ENCODE measurements at places on chromosomes 16 and 17.

DNA sequence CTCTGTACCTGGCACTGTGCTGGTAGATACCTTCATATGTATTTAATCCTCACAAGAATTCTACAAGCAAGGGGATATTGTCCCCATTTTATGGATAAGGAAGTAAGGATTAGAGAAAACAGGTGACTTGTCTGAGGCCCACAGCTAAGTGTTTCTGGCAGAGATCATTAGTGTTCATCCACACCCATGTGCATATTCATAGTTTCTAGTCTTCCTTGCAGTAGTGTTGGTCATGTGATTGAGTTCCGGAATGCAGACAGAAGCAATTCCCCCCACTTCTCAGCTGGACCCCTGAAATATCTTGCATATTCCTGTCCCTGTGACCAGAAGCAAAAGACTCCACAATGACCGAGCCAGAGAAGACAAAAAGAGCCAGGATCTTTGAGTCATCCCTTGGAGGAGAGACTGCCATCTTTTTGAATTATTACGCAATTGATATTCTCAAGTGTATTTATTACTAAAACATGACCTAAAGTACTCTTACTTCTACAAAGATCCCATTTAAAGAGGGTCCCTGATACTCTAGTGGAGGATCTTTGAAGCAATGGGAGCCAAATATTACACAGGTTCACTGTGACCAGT, 43.4 kb downstream of the SOX9 start:
- no peak for DNase-seq

DNA sequence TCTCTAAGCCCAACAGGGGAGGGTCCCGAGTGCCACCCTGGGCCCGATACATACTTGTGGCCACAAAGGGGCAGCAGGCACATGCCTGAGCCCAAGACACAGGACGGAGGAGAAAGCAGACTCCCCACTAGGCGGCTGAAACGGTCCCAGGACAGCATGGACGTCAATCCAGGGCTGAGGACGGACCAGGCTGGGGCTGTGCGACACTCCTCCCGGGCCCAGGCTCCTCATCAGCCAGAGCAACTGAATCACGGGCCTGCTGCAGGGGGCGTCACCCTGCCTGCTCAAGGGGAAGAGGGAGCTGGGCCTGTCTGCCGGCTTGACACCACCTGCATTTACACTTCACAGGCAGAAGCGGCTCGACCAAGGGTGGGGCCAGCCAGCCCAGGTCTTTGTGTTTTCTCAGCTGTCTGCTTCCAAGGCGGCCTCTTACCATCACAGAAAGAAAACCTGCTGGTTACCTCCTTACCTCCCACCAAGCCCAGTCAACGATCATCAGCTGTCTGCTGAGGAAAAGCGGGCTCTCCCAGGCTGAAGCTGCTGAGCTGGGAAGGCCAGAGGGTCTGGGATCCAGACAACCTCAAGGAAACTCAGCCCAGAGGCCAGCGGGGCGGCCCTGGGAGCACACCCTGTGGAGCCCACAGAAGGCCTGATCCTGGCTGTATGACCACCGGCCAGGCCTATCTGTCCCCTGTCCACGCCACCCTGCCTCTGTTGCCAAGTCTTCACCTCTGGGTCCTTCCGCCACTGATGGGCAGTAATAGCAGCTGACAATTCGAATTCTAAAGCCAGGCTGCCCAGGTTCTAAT, 26.4 kb downstream of the KIFC3 start:
- DNase-seq, result no peak

- no peak for DNase-seq
These were observed 6.7 kb downstream of the ERI2 start for GRCh38 chr16:20799599-20799998.

DNA sequence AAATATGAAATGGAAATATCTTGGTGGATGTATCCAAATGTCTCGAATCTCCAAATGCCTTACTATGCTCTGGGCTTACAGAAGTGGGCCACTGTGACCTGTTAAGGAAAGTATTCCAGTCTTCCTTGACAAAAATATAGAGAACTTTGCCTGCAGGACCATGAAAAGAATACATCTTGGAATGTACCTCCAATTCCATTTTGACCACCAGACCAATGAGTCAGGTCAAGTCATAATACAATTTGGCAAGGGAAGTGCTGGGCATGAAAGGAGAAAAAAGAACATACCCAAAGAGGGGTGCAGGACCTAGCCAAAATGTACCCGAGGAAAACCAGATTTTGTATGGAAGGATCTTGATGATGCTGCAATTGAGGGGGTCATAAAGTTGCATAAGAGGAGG, 1153.7 kb upstream of the GOT2 start:
- no peak for DNase-seq

- DNase-seq, result no peak
These were observed 28.3 kb upstream of the SLC38A10 start for GRCh38 chr17:81323411-81323868.

GRCh38 chr17:57625957-57626356, 119.1 kb downstream of the CCDC182 start:
- no peak for DNase-seq

- no peak for DNase-seq
These were observed 153.5 kb downstream of the VPS53 start for GRCh38 chr17:561116-561515.

DNA sequence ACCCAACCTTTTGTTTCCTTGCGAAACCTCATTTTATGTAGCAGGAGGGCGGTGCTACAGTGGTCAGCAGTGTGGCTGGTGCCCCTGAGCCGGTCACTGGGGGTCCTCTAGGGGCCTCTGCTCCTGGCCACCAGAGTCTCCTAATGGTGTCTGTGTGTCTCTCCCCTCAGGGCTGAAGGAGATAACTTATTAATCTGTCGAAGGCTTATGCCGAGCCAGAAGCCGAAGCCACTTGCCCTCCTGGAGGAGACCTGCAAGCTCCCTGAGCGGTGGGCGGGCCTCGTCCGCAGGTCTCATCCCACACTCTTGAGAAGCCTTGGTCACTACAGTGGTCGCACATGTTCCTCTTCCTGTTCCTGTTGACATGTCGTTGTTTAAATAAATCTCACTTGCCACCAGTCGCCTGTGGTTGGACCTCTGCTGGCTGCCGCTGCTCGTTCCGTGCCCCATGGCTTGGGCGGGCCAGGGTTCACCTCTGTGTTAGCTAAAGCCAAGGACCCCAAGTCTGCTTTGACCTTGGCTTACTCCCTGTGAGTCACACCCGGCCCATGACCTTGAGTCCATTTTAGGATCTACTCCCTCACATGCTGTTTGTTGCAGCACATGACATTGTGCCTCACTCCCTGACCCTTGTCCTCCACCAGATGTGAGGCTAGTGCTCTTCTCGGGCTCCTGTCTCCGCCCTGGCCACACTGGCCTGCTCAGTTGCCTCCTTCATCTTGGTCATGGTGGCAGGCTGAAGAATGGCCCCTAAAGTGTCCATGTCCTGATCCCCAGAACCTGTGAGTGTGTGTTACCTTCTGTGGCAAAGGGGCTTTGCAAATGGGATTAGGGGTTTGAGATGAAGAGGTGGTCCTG, 38.7 kb upstream of the AQP8 start:
- no peak for DNase-seq

GRCh38 chr17:57142925-57143324, 57.9 kb downstream of the AKAP1 start:
- no peak for DNase-seq

DNA sequence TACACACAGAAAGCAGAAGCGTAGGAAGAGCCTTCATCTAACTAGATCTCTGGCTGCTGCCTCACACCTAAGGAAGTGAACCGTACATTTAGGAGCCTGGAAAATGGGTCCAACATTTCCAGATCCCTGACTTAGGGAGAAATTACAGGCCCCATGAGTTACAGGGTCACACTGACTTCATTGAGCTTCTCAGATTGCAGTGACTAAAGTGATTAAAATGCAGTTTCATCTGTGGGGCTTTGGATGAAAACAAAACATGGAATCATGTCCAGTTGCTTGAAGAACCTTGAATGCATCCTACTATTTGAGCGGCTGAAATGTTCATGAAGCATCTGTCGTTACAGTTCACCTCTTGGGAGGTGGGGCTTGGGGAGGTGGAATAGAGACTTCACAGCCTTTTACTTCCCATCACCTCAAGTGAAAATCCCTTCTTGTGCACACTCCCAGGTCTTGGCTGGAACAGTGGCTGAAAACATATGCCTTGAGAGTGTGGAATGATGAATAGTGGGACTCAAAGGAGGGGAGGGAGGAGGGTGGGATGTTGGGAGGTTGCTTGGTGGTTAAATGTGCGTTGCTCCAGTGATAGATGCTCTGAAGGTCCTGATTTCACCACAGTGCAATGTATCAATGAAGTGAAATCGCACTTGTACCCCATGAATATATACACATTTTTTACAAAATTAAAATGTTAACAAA, 19.7 kb downstream of the TEKT3 start:
- DNase-seq, result no peak

- peak; percentile 11 for DNase-seq
These were observed 15.2 kb upstream of the CA4 start for GRCh38 chr17:60134396-60135150.

- no peak for DNase-seq
These were observed 37.5 kb upstream of the CIBAR2 start for GRCh38 chr16:85149776-85150175.

DNA sequence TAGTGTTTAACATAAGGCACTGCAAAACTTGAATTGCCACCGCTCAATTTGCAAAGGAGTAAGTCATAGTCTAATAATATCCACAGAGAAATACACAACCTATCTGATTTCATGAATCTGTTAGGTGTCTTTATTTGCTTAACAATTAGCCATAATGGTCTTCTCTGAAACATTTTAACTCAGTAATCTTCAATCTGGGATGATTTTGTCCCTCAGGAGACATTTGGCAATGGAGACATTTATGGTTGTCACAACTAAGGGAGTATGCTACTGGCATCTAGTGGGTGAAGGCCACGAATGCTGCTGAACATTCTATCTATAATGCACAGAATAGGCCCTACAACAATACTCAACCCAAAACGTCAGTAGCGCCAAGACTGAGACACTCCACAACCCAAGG, 4.3 kb downstream of the UBE2G1 start:
- peak; percentile 30 for DNase-seq

- DNase-seq, result peak; percentile 25
These were observed 36.6 kb upstream of the TMEM132E start for GRCh38 chr17:34542700-34543336.

DNA sequence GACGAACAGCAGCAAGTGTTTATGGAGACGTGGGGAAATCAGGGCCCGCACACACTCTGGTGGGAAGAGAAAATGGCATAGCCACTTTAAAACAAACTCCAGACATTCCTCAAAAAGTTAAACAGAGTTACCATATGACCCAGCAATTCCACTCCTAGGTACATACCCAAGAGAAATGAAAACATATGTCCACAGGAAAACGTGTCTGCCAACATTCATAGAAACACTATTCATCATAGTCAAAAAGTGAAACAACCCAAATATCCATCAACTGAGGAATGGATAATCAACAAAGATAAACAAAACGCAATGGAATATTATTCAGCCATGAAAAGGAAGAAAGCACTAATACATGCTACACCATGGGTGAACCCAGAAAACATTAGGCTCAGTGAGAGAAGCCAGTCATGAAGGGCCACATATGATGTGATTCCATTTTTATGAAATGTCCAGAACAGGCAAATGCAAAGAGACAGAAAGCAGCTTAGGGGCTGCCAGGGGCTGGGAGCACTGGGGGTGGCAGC, 32.8 kb downstream of the ADCY9 start:
- no peak for DNase-seq

- DNase-seq, result no peak
These were observed 82.1 kb downstream of the TIMM22 start for GRCh38 chr17:1078831-1079561.

DNA sequence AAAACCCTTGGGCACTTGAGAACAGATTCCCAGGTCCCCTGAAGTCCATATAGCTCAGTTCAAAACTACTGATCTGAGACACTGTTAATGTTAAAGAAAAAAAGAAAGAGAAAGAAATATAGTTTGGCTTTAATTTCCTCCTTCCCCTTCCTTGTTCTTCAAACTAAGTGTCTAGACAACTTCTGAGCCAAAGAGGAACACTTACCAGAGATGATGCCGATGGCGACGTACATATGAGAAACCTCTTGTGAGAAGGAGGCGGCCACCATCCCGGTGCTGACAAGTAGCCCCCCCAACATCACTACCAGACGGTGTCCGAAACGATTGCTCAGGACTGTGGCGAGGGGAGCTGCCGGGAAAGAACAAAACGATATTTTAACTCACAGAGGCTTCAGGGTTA, 17.2 kb downstream of the SLC16A6 start:
- DNase-seq, result no peak

GRCh38 chr16:67656344-67657016, 3.6 kb downstream of the ACD start:
- no peak for DNase-seq

GRCh38 chr17:76270127-76270592, 5.0 kb downstream of the UBALD2 start:
- DNase-seq, result no peak

DNA sequence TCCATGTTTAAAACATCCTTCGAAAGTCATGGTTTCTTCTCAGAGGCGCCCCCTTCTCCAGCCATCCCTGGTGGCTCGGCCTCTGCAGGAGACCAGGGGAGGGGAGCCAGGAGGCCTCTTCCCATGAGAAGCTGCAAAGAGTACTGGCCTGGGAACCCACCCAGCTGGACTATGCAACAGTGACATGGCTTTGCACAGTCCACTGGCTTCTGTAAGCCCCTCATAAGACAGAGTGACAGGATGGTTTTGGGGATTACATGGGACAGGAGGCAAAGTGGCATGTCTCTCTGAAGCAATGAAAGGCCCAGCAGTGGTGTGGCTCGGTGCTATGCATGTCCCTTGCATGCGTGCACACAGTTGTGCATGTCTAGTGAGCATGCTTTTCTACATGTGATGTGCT, 99.5 kb downstream of the C16orf78 start:
- no peak for DNase-seq

- DNase-seq, result peak; percentile 69
These were observed 5.3 kb downstream of the ARHGDIA start for GRCh38 chr17:81865733-81866439.

DNA sequence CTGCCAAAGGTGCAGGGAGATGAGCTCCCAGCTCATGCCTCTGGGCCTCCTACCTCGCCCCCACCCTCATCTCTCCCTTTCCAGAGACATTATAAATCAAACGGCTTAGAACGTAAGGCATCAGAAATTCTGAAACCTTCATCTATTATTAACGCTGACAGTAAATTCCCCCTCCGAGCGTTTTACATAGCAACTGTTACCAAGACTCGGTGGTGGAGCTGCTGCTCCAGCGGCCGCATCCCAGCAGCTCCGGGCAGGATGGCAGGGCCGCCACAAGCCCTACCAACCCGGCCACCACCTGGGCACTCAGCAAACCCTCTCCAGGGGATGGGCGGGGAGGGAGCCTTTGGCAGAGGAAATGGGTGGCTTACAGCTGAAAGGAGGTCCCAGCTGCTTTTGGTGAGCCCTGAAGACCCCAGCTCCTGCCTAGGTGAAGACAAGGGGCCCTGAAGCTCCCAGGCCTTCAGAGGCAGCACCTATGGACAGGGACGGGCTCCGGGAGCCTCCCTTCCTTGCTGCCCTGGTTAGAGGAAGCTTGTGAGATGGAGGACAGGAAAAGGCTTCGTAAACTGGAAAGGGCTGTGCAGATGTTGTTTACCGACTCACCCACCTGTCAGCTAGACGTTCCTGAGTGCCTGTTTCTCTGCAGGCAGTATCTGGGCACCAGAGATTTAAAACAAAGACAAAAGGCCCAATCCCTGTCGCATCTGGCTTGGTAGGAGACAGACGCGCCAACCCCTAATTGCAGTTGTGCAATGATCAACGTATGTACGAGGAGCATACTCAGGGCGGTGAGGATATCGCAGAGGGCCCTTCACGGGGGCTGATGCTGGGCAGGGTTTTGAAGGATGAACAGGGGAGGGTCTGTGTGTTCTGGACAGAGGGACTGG, 76.9 kb downstream of the RAI1 start:
- peak; percentile 94 for DNase-seq

Measured in NCI-H1105 treated with DMSO at 0.1 percent for 48 hours (cell line).